Naive thymus-derived CD8-positive, alpha-beta T cell (primary cell): ENCODE measurements at places on chromosomes 1 and 21. TPM values are rescaled to one million over a fixed set of nuclear protein-coding genes. Genes with fewer than 3 reads are reported as not detected.

RSPH1 gene
- not detected for polyA plus RNA-seq

SLC25A44 gene
- polyA plus RNA-seq, result 6.0 TPM

FYB2 gene
- polyA plus RNA-seq, result not detected

NMNAT2 gene
- polyA plus RNA-seq, result not detected

GJA9 gene
- polyA plus RNA-seq, result not detected

CD34 gene
- polyA plus RNA-seq, result not detected

CD2 gene
- 222 TPM for polyA plus RNA-seq

HAO2 gene
- polyA plus RNA-seq, result not detected

CELA3A gene
- polyA plus RNA-seq, result not detected

RTCA gene
- 15.2 TPM for polyA plus RNA-seq

CTSE gene
- not detected for polyA plus RNA-seq

CENPF gene
- 1.5 TPM for polyA plus RNA-seq

RHBDL2 gene
- polyA plus RNA-seq, result not detected

HEYL gene
- polyA plus RNA-seq, result not detected

HPDL gene
- 2.7 TPM for polyA plus RNA-seq

KRTAP21-2 gene
- not detected for polyA plus RNA-seq

CNKSR1 gene
- polyA plus RNA-seq, result not detected

LRRC71 gene
- not detected for polyA plus RNA-seq

CD101 gene
- polyA plus RNA-seq, result 37.0 TPM

DDX59 gene
- polyA plus RNA-seq, result 20.9 TPM

CYYR1 gene
- not detected for polyA plus RNA-seq

GPATCH4 gene
- 27.3 TPM for polyA plus RNA-seq

GART gene
- polyA plus RNA-seq, result 40.2 TPM

PBXIP1 gene
- polyA plus RNA-seq, result 239 TPM

KRTAP20-1 gene
- not detected for polyA plus RNA-seq

HES3 gene
- polyA plus RNA-seq, result not detected

S100A7A gene
- not detected for polyA plus RNA-seq

CYP2J2 gene
- polyA plus RNA-seq, result 3.2 TPM

CDCA8 gene
- 0.54 TPM for polyA plus RNA-seq
